Testis (tissue), 5 donors: ENCODE measurements at places on chromosomes 1 and 21. TPM values are rescaled to one million over a fixed set of nuclear protein-coding genes. Genes with fewer than 3 reads are reported as not detected.

DNA sequence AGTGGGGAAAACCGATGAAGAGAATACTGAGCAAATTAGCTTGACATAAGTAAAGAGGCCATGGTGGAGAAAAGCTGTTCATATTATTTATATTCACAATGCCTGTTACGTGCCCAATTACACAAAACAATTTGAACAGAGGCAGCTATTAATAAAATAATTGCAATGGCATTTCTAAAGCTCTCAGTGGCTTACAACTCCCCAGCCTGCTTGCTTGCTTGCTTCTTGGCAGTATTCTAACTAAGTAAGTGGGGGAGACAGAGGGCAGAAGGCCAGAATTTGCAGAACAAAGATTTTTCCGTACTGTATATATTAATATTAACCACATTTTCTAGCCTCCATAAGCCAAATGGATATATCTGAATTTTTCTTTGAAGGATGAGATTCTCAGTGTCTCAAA, 12.9 kb downstream of the PTPN14 start:
- H3K4me1 ChIP-seq = peaks cover 5% of the 10 kb centered on the region
- no peaks in the 10 kb centered on the region for H3K36me3 ChIP-seq
- peak; percentile 42 for DNase-seq
- H3K4me3 ChIP-seq = no peak overlapping the region
- H3K27ac ChIP-seq = no peak overlapping the region

DNA sequence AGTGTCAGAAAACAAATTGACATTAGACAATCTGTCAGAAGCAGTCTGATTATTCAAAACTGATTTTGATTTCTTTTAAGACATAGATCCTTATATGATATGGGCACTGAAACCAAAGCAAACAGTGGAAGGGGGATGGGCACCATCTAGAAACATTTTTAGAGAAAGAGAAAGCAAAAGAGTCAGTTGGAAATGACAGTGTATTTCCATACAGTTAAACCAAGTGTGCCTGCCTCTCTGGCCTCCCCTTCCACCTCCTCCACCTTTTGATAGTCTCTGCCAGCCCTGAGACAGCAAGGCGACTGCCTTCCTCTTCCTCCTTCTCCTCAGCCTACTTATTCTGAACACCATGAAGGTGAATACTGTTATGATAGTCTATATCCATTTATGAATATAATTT, 949.7 kb downstream of the AMY1C start:
- no peaks in the 10 kb centered on the region for H3K36me3 ChIP-seq
- H3K4me3 ChIP-seq = no peak overlapping the region
- H3K4me1 ChIP-seq = no peaks in the 10 kb centered on the region
- H3K27ac ChIP-seq = no peak overlapping the region

DNA sequence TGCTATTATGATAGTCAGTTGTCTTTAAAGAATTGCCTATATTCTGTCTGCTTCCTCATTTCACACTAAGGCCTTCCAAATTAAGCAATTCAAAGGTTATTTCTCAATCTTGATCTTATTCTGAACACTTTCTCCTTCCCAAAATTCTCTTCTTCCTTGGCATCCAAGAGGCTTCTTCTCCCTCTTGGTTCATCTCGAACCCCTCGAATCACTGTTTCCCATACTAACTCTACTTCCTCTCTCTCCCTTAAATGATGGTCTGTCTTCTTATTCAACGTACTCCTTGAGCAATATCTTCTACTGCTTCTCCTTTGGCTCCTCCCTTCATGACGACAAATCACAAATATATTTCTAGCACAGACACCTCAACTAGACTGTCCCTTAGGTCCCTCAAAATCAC, 4.5 kb downstream of the COPA start:
- H3K4me3 ChIP-seq = no peak overlapping the region
- no peak overlapping the region for H3K27ac ChIP-seq
- DNase-seq = no peak
- H3K4me1 ChIP-seq = no peaks in the 10 kb centered on the region
- no peaks in the 10 kb centered on the region for H3K27me3 ChIP-seq
- no peaks in the 10 kb centered on the region for H3K36me3 ChIP-seq

- H3K27ac ChIP-seq = no peak overlapping the region
- no peak for DNase-seq
- H3K4me1 ChIP-seq = no peaks in the 10 kb centered on the region
- no peaks in the 10 kb centered on the region for H3K27me3 ChIP-seq
Observed at GRCh38 chr1:85815906-85816305, 107.7 kb upstream of the ZNHIT6 start.

DNA sequence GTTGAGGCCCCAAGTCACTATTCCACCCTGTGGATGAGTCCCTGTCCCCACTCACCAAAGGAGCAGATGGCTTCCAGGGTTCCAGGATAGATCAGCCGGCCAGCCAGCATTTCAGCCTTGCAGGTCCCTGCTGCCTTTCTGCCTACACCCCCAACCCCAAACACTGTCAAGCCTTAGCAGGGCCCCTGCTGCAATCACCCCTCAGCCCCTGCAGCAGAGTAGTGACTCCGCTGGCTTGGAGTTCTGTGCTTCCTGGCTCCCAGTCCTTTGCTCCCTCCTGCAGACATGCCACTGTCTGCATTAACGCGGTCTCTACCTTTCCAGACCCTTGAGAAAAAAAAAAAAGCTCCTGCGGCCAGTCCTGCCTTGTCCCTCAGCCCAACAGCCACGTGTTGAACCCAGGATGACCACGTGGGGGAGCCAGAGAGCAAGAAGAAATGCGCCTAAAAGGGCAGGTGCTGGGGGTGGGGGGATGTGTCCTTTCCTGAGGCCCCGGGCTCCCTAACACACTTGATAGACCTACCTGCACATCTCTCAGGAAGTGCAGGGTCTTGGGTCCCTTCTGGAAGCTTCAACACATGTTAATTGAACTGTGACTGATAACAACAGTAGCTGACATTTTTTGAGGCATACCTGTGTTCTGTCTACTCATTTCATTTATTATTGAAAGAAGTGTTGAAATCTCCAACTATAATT, 37.4 kb downstream of the RASSF5 start:
- no peak overlapping the region for H3K27ac ChIP-seq
- no peaks in the 10 kb centered on the region for H3K27me3 ChIP-seq
- H3K4me3 ChIP-seq = no peak overlapping the region
- H3K4me1 ChIP-seq = peaks cover 11% of the 10 kb centered on the region
- H3K36me3 ChIP-seq = no peaks in the 10 kb centered on the region

DNA sequence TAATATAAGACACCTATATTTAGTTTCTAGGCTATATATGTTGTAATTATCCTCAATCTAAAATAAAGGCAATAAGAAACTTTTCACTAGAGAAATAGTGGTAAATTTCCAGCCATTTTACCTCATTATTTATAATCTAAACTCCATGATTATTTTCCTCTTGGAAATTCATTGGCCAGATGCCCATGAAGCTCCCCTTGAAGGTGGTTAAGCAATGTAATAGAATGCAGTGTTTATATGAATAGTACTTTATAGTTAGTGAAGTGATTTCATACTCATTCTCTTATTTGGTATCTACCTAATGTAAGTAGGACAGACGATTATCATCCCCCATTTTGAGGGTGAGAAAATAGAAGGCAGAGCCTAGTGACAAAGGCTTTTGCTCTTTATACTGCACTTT, 26.5 kb downstream of the NFYC start:
- H3K4me1 ChIP-seq = peaks cover 6% of the 10 kb centered on the region
- H3K4me3 ChIP-seq = no peak overlapping the region
- no peak for DNase-seq
- H3K27me3 ChIP-seq = no peaks in the 10 kb centered on the region

GRCh38 chr1:69110851-69111250, 456.9 kb upstream of the LRRC7 start:
- H3K4me3 ChIP-seq = no peak overlapping the region
- no peak for DNase-seq
- no peaks in the 10 kb centered on the region for H3K27me3 ChIP-seq
- no peaks in the 10 kb centered on the region for H3K4me1 ChIP-seq
- H3K27ac ChIP-seq = no peak overlapping the region
- no peaks in the 10 kb centered on the region for H3K36me3 ChIP-seq

DNA sequence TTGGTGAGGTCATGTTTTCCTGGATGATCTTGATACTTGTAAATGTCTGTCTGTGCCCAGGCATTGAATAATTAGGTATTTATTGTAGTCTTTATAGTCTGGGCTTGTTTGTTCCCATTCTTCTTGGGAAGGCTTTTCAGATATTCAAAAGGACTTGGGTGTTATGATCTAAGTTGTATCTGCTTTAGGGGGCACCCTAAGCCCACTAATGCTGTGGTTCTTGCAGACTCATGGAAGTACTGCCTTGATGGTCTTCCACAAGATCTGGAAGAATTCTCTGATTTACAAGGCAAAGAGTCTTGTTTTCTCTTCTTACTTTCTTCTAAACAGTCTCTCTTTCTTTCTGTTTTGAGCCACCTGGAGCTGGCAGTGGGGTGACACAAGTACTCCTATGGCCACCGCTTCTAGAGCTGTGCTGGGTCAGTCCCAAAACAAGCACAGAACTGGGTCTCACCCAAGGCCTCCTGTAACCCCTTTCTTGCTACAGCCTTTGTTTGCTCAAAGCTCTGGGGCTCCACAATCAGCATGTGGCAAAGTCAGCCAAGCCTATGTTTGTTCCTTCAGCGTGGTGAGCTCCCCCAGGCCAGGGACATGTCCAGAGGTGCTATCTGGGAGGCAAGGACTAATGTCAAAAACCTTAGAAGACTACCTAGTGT, 12.6 kb downstream of the VN1R5 start:
- H3K36me3 ChIP-seq = no peaks in the 10 kb centered on the region
- no peaks in the 10 kb centered on the region for H3K4me1 ChIP-seq
- no peak overlapping the region for H3K4me3 ChIP-seq
- no peaks in the 10 kb centered on the region for H3K27me3 ChIP-seq

GRCh38 chr1:27000817-27001460, 7.4 kb downstream of the TRNP1 start:
- no peak overlapping the region for H3K4me3 ChIP-seq
- no peaks in the 10 kb centered on the region for H3K36me3 ChIP-seq

DNA sequence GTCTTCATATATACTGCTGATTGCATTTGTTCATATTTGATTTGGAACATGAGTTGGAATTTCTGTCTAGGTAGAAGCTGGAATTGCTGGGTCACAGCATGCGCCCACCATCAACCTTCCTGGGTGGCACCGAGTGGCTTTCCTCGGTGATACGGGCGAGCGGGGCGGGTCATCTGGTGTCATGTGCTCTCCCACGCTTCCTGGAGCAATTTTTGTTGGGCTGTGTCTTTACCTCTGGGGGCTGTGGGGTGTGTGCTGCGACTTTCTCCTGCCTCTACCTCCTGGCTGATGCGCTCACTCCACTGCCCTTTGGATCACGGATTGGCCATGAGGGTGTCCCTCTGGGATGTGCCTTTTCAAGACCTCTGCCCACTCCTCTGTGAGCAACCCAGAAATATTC, 108.7 kb upstream of the COL6A1 start:
- no peaks in the 10 kb centered on the region for H3K27me3 ChIP-seq
- no peak overlapping the region for H3K4me3 ChIP-seq
- no peak overlapping the region for H3K27ac ChIP-seq
- H3K36me3 ChIP-seq = no peaks in the 10 kb centered on the region
- no peak for DNase-seq

- DNase-seq = no peak
- H3K36me3 ChIP-seq = no peaks in the 10 kb centered on the region
- no peaks in the 10 kb centered on the region for H3K27me3 ChIP-seq
- no peak overlapping the region for H3K4me3 ChIP-seq
Observed at GRCh38 chr1:17338706-17339493, 30.9 kb downstream of the PADI4 start.

GRCh38 chr1:157007306-157007705, 38.2 kb downstream of the ARHGEF11 start:
- peaks cover 7% of the 10 kb centered on the region for H3K4me1 ChIP-seq
- H3K27me3 ChIP-seq = no peaks in the 10 kb centered on the region
- DNase-seq = no peak
- H3K36me3 ChIP-seq = no peaks in the 10 kb centered on the region
- no peak overlapping the region for H3K27ac ChIP-seq

DNA sequence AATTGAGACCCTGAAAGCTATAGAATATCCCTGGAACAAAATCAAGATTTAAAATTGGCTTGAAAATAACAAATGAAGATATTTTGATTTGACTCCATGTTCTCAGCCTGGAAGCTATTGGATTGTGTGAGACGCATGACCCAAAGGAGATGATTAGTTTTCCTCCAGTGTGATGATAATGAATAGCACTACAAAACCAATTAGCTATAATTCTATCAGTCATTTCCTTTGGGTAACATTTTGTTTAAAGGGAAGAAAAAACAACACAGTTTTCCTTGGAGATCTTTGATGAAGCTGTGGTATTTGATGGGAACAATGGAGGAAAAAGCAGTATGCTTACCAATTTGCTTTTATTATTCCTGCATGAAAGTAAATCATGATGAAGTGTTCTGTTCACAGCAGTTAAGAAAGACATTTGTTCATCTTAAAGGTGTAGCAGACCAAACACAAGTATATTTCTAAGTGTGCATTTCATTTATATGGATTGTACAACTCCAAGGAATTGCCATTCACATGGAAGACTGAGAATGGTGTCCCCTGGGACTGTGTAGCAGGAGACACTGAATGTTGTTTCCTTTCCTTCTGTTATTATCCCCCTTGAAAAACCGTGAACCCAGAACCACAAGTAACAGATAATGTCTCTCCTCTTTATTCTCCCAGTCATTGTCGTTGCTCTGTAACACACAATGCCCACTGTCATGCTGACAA, 111.4 kb downstream of the CACHD1 start:
- DNase-seq = no peak
- H3K4me1 ChIP-seq = no peaks in the 10 kb centered on the region
- H3K36me3 ChIP-seq = no peaks in the 10 kb centered on the region
- no peak overlapping the region for H3K27ac ChIP-seq
- no peak overlapping the region for H3K4me3 ChIP-seq

PTAFR gene
- total RNA-seq = 1.7 TPM

IVNS1ABP gene
- 94.6 TPM for total RNA-seq

RIIAD1 gene
- 30.2 TPM for total RNA-seq

CYP4A22 gene
- total RNA-seq = 0.31 TPM

SAMSN1 gene
- total RNA-seq = 0.71 TPM

GABRD gene
- 16.9 TPM for total RNA-seq

HTR1D gene
- total RNA-seq = not detected

ATP1A1 gene
- total RNA-seq = 444 TPM

TTC34 gene
- total RNA-seq = 3.0 TPM
